GM13976 (cell line): ENCODE measurements at places on chromosomes 2 and 18.

- DNase-seq = no peak
Measured at GRCh38 chr2:69177785-69178636, 165.0 kb downstream of the ANTXR1 start.

GRCh38 chr2:43402452-43402937 lies 176.1 kb upstream of the ZFP36L2 start:
- peak; percentile 26 for DNase-seq

DNA sequence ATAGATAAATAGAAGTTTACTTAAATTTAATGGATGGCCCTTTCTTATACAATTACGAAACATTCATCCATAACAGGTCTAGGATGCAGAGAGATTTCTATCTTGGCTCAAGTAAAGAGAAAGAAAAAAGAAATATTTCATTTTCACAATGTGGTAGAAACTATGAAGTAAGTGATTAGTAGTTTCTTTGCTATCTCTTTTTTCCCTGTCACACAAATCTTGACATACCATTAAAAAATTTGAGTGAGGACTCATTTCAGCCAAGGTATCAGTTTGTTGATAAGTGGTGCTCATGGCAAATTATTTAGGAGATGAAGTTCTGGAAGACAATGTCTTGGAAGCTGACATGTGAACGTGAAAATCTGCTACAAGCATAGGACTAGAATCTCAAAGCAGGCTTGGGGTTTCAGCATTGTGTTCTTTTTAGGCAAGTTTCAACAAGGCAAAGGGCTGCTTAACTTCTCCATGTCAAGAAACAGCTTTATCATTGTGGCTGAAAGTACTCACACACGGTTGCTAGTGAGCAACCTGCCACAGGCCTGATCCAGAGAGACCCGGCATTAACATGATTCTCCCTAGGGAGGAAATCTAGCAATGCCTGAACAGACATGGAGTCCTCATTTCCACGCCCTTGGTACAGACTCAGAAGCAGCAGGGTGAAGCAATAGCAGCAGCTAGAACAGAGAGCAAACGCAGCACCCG lies 414.6 kb downstream of the DLGAP1 start:
- no peak for DNase-seq

GRCh38 chr2:121626777-121627524 lies 22.3 kb downstream of the CLASP1 start:
- no peak for DNase-seq

DNA sequence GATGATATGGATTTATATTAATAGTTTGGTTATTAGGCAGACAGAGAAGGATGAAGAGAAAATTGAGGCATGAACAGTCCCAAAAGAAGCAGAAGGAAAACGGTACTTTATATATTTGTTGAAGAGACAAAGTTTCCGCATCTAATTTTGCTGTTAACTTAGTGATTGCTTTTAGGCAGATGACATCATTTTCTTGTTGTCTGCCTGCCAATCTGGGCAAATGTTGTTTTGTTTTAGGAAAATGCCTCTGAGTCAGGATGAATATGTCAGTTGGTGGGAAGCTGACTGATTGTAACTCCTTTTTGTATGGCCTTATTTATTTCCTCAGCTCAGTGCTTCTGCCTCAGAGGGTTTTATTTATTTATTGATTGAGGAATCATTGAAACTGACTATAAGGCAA lies 52.5 kb upstream of the CAVIN2 start:
- no peak for DNase-seq

GRCh38 chr2:48946449-48947048 lies 191.0 kb upstream of the LHCGR start:
- peak; percentile 63 for DNase-seq
